Hepatocyte (in vitro differentiated cells): ENCODE measurements at places on chromosomes 2 and 18. TPM values are rescaled to one million over a fixed set of nuclear protein-coding genes. Genes with fewer than 3 reads are reported as not detected.

Gene PJVK
- total RNA-seq = 3.8 and 3.9 TPM in 2 replicates

Gene FAP
- total RNA-seq = 44.5 and 67.8 TPM in 2 replicates

Gene CDH19
- not detected in 2 replicates for total RNA-seq

Gene GPR35
- total RNA-seq = 14.7 and 17.3 TPM in 2 replicates

Gene GRHL1
- total RNA-seq = 10.0 and 10.9 TPM in 2 replicates

Gene SATB2
- 7.7 and 8.7 TPM in 2 replicates for total RNA-seq

Gene NDUFS1
- 92.7 and 121 TPM in 2 replicates for total RNA-seq

Gene RNMT
- 36.1 and 40.4 TPM in 2 replicates for total RNA-seq

Gene ATP6V1C2
- 0.32 and 0.57 TPM in 2 replicates for total RNA-seq

Gene C2orf80
- not detected in 2 replicates for total RNA-seq

Gene MAPK4
- 2.4 TPM in 2 replicates for total RNA-seq

- H3K27ac ChIP-seq = no peak overlapping the region
- H3K36me3 ChIP-seq = no peaks in the 10 kb centered on the region
- no peak for DNase-seq
- H3K4me3 ChIP-seq = no peak overlapping the region
- no peaks in the 10 kb centered on the region for H3K27me3 ChIP-seq
Observed at GRCh38 chr2:163649080-163649479, 86.7 kb downstream of the FIGN start.

GRCh38 chr18:24657444-24657842 lies 197.0 kb downstream of the HRH4 start:
- no peak for DNase-seq
- H3K27me3 ChIP-seq = no peaks in the 10 kb centered on the region
- no peak overlapping the region for H3K27ac ChIP-seq
- H3K4me3 ChIP-seq = no peak overlapping the region
- peaks cover 3% of the 10 kb centered on the region for H3K4me1 ChIP-seq

DNA sequence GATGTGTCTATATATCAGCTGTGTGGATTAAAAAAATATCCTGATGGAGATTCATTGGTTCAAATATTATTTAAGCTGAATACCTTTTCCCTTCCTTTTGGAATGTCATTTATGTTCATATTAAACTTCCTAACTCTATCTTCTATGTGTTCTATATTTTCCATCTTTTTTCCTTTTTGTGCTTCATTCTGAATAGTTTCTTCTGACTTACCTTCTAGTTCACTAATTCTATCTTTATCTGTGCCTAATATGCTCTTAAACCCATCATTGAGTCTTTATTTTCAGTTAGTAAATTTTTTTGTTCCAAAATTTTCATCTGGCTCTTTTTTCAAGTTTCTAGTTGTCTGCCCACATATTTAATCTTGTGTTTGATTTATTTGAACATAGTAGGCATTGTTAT lies 219.4 kb upstream of the STON1 start:
- H3K27me3 ChIP-seq = no peaks in the 10 kb centered on the region
- peaks cover 6% of the 10 kb centered on the region for H3K4me1 ChIP-seq
- no peaks in the 10 kb centered on the region for H3K36me3 ChIP-seq
- H3K4me3 ChIP-seq = no peak overlapping the region
- no peak overlapping the region for H3K27ac ChIP-seq
- DNase-seq = no peak

DNA sequence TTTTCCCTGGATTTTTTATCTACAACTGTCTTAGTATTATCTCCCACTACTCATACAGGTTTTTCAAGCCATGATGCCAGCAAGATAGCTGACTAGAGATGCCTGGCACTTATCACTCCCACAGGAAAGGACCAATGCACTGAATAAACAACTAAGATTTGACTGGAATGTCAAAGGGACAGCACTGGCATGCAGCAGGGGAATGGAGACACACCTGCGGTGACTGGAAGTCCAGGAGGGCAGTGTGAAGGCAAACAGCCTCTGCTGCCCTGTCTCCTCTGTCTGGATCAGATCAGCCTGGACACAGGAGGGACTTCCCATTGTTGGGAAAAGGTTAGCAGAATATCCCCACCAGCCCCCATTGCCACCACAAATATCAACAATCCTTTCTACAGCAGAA lies 85.1 kb downstream of the TMEM237 start:
- no peak overlapping the region for H3K27ac ChIP-seq
- peak; percentile 23 for DNase-seq
- H3K36me3 ChIP-seq = no peaks in the 10 kb centered on the region
- no peak overlapping the region for H3K4me3 ChIP-seq
- H3K4me1 ChIP-seq = no peaks in the 10 kb centered on the region
- no peaks in the 10 kb centered on the region for H3K27me3 ChIP-seq

- H3K27me3 ChIP-seq = no peaks in the 10 kb centered on the region
- no peak overlapping the region for H3K4me3 ChIP-seq
- H3K27ac ChIP-seq = no peak overlapping the region
- no peaks in the 10 kb centered on the region for H3K4me1 ChIP-seq
- DNase-seq = no peak
Observed at GRCh38 chr18:77020561-77020960, 112.0 kb downstream of the MBP start.

GRCh38 chr2:76281156-76281841 lies 570.6 kb upstream of the GCFC2 start:
- no peaks in the 10 kb centered on the region for H3K27me3 ChIP-seq
- DNase-seq = no peak
- H3K4me3 ChIP-seq = no peak overlapping the region

GRCh38 chr2:15584767-15585469 lies 6.8 kb upstream of the DDX1 start:
- H3K4me1 ChIP-seq = no peaks in the 10 kb centered on the region
- no peak for DNase-seq

GRCh38 chr18:12088731-12089375 lies 4.8 kb upstream of the ANKRD62 start:
- no peak overlapping the region for H3K27ac ChIP-seq
- no peaks in the 10 kb centered on the region for H3K36me3 ChIP-seq
- no peaks in the 10 kb centered on the region for H3K27me3 ChIP-seq
- H3K4me3 ChIP-seq = no peak overlapping the region
- DNase-seq = no peak
- no peaks in the 10 kb centered on the region for H3K4me1 ChIP-seq

- no peak overlapping the region for H3K27ac ChIP-seq
- no peak overlapping the region for H3K4me3 ChIP-seq
Observed at GRCh38 chr18:74540652-74541421, 6.5 kb downstream of the CNDP1 start.

DNA sequence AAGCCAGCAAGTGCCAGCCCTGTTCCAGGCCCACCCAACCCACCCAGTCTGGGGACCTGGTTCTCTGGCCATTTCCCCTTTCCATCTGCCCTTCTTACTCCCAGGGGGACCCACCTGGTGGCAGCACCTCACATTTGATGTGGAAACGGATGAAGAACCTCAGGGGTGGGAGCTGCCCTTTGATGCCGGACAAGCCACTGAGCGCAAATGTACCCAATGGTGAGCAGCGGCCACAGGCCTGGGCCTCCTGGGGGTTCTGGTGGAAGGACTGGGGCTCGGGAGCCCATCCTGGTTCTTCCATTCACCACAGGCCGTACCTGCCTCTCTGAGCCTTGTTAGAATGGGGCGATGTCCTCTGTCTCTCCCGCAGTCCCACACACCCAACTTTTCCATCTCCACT lies 84.7 kb downstream of the EPAS1 start:
- H3K4me3 ChIP-seq = no peak overlapping the region
- H3K4me1 ChIP-seq = peaks cover 9% of the 10 kb centered on the region
- H3K27ac ChIP-seq = no peak overlapping the region

GRCh38 chr2:101961338-101962191 lies 30.2 kb upstream of the IL1R2 start:
- no peak overlapping the region for H3K4me3 ChIP-seq
- H3K36me3 ChIP-seq = no peaks in the 10 kb centered on the region
- H3K4me1 ChIP-seq = peaks cover 21% of the 10 kb centered on the region
- H3K27ac ChIP-seq = peak overlapping the region; percentile 93
- no peaks in the 10 kb centered on the region for H3K27me3 ChIP-seq

DNA sequence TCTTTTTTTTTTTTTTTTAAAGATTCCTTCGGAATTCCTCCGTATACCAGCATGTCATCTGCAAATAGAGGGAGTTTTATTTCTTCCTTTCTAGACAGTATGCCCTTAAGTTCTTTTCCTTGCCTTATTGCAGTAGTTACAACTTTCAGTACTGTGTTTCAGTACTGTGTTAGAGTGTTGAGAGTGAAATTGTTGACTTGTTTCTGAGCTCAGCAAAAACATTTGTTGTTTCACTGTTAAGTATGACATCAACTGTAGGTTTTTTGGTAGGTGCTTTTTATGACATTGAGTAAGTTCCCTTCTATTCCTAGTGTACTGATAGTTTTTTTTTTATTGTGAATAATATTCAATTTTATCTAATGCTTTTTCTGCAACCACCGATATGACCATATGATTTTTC lies 43.9 kb downstream of the ACVR2A start:
- no peak overlapping the region for H3K4me3 ChIP-seq
- H3K27me3 ChIP-seq = no peaks in the 10 kb centered on the region
- H3K27ac ChIP-seq = no peak overlapping the region
- no peaks in the 10 kb centered on the region for H3K36me3 ChIP-seq
- no peak for DNase-seq

GRCh38 chr18:55384551-55385275 lies 203.3 kb downstream of the TCF4 start:
- H3K36me3 ChIP-seq = no peaks in the 10 kb centered on the region
- no peak overlapping the region for H3K4me3 ChIP-seq
- H3K4me1 ChIP-seq = peaks cover 7% of the 10 kb centered on the region
- no peak for DNase-seq
- no peak overlapping the region for H3K27ac ChIP-seq

DNA sequence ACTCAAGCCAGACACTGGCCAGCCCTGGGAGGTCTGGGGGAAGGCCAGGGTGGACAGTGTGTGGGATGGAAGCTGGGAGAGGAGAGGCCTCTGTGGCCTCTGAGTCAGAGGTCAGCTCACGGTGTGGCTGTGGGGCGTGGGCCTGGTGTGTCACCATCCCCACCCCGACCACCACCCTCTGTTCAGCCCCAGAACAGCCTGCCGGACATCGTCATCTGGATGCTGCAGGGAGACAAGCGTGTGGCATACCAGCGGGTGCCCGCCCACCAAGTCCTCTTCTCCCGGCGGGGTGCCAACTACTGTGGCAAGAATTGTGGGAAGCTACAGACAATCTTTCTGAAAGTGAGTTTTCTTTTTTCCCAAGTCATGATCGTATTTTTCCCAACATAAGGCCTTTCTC lies 110.5 kb downstream of the DYSF start:
- H3K4me1 ChIP-seq = no peaks in the 10 kb centered on the region
- no peak for DNase-seq
- no peaks in the 10 kb centered on the region for H3K27me3 ChIP-seq
- no peak overlapping the region for H3K4me3 ChIP-seq
- H3K27ac ChIP-seq = no peak overlapping the region

DNA sequence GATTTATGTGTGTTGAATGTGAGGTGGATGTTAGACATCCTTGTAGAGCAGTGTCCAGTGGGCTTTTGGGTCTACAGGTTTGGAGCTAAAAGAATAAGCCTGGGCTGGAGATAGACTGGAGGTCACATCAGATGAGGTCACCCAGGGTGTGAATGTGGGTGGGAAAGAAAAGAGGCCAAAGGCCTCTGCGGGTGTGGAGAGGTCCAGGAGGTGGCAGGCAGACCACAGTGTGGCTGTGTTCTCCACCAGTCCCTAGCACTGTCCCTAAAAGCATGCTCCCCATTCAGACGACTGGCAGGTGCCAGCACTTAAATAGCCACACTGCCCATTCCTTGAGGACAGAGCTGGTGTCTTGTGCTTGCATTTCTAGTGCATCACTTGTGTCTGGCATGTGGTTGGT lies 4.1 kb downstream of the ATG4B start:
- H3K27ac ChIP-seq = no peak overlapping the region
- H3K36me3 ChIP-seq = no peaks in the 10 kb centered on the region
- peaks cover 18% of the 10 kb centered on the region for H3K4me1 ChIP-seq

DNA sequence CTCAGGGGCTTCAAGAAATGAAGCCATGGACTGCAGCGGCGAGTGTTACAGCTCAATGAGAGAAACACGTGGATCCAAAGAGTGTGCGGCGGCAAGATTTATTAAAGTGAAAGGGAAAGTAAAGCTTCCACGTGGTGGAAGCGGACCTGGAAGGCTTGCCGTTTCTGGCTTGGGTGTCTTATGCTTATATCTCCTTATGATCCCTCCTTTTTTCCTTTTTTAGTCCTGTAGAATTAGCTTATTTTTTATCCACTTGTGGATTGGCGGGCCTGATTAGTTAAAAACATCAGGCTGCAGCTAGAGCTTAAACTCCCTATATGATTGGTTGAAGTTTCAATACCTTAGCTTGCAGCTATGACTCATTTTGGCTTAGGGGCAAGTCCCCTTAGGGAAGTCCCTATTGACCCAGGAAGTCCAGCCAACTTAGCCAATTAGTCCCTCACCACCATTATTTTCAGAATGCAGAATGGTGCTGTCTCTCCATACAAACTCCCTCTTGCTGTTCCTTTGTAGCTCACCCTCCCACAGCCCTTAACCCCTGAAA lies 11.6 kb upstream of the HNMT start:
- DNase-seq = no peak
- no peaks in the 10 kb centered on the region for H3K36me3 ChIP-seq
- no peaks in the 10 kb centered on the region for H3K4me1 ChIP-seq
- no peaks in the 10 kb centered on the region for H3K27me3 ChIP-seq

DNA sequence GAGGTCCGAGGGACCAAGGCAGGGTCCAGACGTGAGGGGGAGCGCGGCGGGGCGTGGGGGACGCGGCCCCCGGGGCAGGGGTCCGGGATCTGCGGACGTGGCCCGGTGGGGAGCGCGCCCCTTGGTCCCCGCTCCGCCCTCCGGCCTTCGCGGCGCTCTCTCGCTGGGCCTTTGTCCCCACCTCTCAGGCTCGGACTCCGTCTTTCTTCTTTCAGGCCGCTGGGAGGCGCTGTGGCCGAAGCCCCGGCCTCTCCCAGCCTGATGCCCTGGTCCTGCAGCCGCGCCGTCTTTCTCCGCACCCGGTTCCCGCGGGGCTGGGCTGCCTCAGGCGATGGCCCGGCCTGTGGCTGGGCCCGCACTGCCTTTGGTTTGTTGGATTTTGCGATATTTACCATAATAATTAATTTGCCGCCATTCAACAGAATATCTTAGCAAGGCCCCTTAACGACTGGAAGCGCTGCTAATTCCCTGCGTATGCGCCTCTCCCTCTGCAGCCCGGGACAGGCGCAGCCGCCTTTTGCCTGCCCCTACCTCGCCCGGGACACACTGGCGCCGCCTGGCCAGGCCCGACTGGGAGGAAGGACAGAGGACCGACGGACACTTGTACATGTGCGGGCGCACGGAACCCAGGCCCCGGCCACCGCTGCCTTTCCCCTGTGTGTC lies 10.8 kb downstream of the SIX3 start:
- peak; percentile 84 for DNase-seq
- H3K27me3 ChIP-seq = peaks cover 99% of the 10 kb centered on the region
- H3K4me3 ChIP-seq = peak overlapping the region; percentile 29
- no peak overlapping the region for H3K27ac ChIP-seq

- no peaks in the 10 kb centered on the region for H3K36me3 ChIP-seq
- DNase-seq = no peak
- no peaks in the 10 kb centered on the region for H3K4me1 ChIP-seq
Observed at GRCh38 chr18:45874491-45875184, 49.2 kb downstream of the SIGLEC15 start.

GRCh38 chr2:228507870-228508269 lies 326.4 kb upstream of the SPHKAP start:
- H3K4me1 ChIP-seq = peaks cover 8% of the 10 kb centered on the region
- no peak overlapping the region for H3K27ac ChIP-seq
- no peak for DNase-seq
- H3K27me3 ChIP-seq = no peaks in the 10 kb centered on the region
- H3K36me3 ChIP-seq = no peaks in the 10 kb centered on the region

- no peak overlapping the region for H3K27ac ChIP-seq
- DNase-seq = no peak
- H3K4me3 ChIP-seq = no peak overlapping the region
Observed at GRCh38 chr18:1559563-1559962, 654.9 kb downstream of the ADCYAP1 start.

GRCh38 chr2:156399224-156399949 lies 36.8 kb upstream of the GPD2 start:
- no peaks in the 10 kb centered on the region for H3K36me3 ChIP-seq
- peak overlapping the region; percentile 70 for H3K4me3 ChIP-seq
- H3K4me1 ChIP-seq = peaks cover 9% of the 10 kb centered on the region
- peak; percentile 23 for DNase-seq
- no peaks in the 10 kb centered on the region for H3K27me3 ChIP-seq
